ENCODE measurements at places on chromosomes 12 and 14. TPM values are rescaled to one million over a fixed set of nuclear protein-coding genes. Genes with fewer than 3 reads are reported as not detected.

Gene GPX2
- not detected for total RNA-seq

Gene OR4K2
- not detected for total RNA-seq

Gene C14orf132
- total RNA-seq: 2.8 TPM

Gene STAT2
- 72.7 TPM for total RNA-seq

Gene MYO1H
- total RNA-seq: not detected

Gene SLC6A15
- total RNA-seq: 0.51 TPM

Gene STON2
- 100 TPM for total RNA-seq

Gene SOAT2
- not detected for total RNA-seq

Gene SYT1
- 9.7 TPM for total RNA-seq

Gene PRKAB1
- total RNA-seq: 23.0 TPM

Gene BEGAIN
- total RNA-seq: 0.17 TPM

Gene TSPAN11
- total RNA-seq: 7.7 TPM

Gene SPIC
- not detected for total RNA-seq

Gene GNG2
- total RNA-seq: 2.9 TPM

Gene OTOGL
- 1.2 TPM for total RNA-seq

Gene VDR
- total RNA-seq: under 0.01 TPM

Gene TPPP2
- not detected for total RNA-seq

Gene SCN8A
- 0.42 TPM for total RNA-seq

Gene TMPRSS12
- total RNA-seq: not detected

Gene FOXN4
- not detected for total RNA-seq

Gene POTEG
- total RNA-seq: not detected

Gene PCK2
- 10.5 TPM for total RNA-seq

Gene ASIC1
- 0.14 TPM for total RNA-seq

Gene PZP
- total RNA-seq: 2.4 TPM

Data from dermis blood vessel endothelial cell (primary cell).